Cardiac muscle cell (in vitro differentiated cells and primary cell): ENCODE measurements at places on chromosomes 3 and 15. TPM values are rescaled to one million over a fixed set of nuclear protein-coding genes. Genes with fewer than 3 reads are reported as not detected.

The ITPKA gene
- polyA plus RNA-seq, result 1.4 and 6.4 TPM in 2 replicates

GRCh38 chr15:90104551-90104950, 2.3 kb upstream of the IDH2 start:
- DNase-seq, result no peak

DNA sequence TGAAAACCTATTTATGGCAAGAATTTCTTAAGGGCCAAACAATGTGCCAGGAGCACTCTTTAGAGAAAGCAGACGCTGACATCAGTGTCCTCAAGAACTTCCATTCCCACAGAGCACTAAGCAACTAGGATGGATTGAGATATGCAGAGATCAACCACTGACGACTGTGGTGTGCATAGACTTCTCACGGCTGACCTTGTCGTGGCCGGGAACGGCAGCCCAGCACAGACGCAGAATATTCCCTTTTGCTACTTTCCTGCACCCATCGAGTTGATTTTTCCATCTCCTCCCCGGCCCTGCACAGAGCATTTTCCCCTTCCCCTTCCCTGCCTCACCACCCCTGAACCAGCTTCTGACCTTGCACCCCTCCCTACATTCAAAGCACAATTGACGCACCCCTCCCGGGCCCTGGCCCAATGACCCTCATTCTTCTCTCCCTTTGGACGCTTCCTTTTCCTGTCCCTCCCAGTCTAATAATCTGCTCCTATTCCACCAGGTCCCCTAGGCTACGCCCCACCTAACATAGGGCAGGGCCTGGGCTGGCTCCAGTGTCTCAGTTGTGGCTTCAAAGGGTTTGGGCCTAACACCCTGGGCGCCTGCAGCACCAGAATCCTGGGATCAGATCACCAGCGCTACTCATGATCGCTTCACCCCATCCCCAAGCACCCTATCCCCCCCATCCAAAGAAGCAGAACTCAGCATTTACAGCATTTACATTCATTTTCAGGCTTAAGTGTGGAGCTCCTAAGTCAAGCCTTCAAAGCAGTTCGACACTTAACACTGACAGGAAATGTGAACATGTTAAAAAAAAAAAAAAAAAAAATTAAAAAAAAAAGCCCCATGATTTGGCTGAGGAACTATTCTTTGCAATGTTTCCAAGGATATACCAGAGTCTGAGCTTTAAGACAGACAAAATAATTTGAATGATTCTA, 151.2 kb downstream of the FOXP1 start:
- DNase-seq, result no peak

GRCh38 chr3:17894434-17895060, 152.1 kb upstream of the TBC1D5 start:
- peak; percentile 82 for DNase-seq

GRCh38 chr3:55899887-55900286, 412.8 kb upstream of the WNT5A start:
- DNase-seq, result no peak
